ENCODE measurements at places on chromosomes 12 and 14.

- no peak for DNase-seq
- H3K4me1 ChIP-seq, result no peaks in the 10 kb centered on the region
- H3K27ac ChIP-seq, result no peak overlapping the region
Measured at GRCh38 chr12:88417531-88417930, 162.7 kb downstream of the KITLG start.

- peak; percentile 89 for DNase-seq
- H3K27me3 ChIP-seq, result peaks cover 3% of the 10 kb centered on the region
Measured at GRCh38 chr14:103260629-103261124, 73.4 kb upstream of the EIF5 start.

DNA sequence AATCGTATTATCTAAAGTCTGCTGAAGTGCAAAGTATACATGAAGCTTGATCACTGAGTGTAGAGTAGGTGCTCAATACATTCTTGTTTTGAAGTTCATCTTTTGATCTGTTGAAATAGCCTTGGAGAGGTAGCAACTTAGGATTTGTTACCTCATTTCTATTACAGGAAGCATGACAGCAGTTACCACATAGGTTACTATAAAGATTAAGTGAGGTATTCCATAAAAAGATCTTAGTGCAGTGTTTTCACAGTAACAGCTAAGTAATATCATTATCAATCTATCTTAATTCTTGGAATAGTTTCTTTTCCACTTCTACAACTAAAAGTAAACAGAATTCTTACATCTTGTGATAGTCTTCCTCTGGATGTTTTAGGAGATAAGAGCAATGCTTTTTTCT lies 50.9 kb downstream of the BTBD7 start:
- peaks cover 27% of the 10 kb centered on the region for H3K36me3 ChIP-seq
- H3K4me1 ChIP-seq, result peaks cover 9% of the 10 kb centered on the region
- no peak overlapping the region for H3K4me3 ChIP-seq
- DNase-seq, result peak; percentile 39

DNA sequence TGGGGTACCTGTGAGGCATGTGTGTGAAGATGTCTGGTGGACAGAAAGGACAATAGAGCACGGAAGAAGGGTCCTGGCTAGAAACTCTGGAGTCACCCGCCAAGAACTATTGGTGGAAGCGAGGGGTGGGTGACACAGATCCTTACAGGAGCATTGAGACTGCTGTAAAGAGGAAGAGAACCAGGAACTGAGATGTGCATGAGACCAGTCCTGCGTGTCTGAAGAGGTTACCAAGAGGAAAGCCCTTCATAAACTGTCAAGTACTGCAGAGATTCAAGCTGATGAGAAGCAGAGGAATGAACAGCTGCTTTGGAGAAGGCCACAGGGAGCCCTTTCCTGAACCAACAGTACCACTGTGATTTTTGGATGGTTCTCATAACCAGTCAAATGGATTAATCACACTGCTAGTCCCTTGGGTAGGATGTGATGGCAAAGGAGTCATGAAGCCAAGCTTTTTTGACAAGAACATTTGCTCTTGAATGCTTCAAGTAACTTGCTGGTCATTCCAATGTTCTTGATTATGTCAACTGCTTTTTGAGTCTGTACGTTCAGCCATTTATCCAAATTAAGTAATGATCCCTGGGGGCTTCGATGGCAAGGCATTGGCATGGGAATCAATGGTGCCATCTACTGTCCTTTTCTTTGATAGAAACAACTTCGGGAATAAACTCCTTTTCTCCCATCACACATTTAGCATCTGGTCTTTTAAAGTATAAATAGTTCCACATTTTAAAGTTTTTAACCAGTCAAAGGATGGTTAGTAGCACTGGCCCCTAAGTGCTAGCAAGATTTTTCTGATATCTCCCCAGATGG lies 42.9 kb downstream of the GPR135 start:
- no peaks in the 10 kb centered on the region for H3K27me3 ChIP-seq
- H3K4me3 ChIP-seq, result no peak overlapping the region
- no peak overlapping the region for H3K27ac ChIP-seq
- no peaks in the 10 kb centered on the region for H3K36me3 ChIP-seq

DNA sequence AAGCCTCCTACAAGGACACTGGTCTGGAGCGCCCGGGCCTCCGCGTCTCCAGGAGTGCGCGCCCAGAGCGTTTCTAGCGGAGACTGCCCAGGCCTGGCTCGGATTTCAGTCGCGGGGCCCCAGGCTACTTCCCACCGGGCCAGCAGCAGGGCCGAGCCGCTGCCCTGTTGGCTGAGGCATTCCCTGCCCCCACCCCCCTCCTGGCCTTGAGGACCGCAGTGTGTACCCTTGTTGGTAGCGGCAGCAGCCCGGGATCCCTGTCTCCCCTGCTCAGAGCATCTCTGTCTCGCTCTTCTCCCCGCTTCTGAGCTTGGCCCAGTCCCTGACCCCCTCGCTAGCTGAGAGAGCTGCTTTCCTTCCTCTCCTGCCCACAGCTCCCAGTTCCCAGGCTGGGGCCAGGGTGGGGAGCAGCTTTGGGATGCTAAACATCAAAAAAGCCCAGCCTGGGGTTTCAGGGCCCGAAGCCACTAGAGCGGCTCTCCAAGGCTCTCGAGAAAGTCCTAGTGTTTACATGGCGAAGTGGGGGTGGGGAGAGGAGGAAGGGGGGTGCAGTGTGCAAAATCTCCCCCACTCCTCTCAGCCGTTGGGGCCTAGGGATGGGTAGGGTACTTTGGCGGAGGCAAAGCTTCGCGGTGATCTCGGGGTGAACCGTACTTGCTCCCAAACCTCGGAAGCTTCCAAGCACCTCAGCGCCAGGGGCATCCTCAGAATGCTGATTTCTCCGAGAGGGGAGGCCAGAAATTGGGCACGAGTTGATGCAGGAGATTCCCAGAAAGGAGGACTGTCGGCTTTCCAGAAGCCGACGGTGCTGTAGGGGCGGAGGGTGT lies 6.4 kb downstream of the NKX2-1 start:
- DNase-seq, result no peak
- H3K36me3 ChIP-seq, result no peaks in the 10 kb centered on the region
- no peak overlapping the region for H3K27ac ChIP-seq

- no peak overlapping the region for H3K4me3 ChIP-seq
- H3K4me1 ChIP-seq, result no peaks in the 10 kb centered on the region
- H3K27me3 ChIP-seq, result no peaks in the 10 kb centered on the region
- H3K36me3 ChIP-seq, result no peaks in the 10 kb centered on the region
- H3K27ac ChIP-seq, result no peak overlapping the region
- DNase-seq, result no peak
Measured at GRCh38 chr14:106872611-106873446, 1346.4 kb downstream of the TMEM121 start.

- no peaks in the 10 kb centered on the region for H3K27me3 ChIP-seq
- peaks cover 92% of the 10 kb centered on the region for H3K36me3 ChIP-seq
- H3K4me3 ChIP-seq, result no peak overlapping the region
- H3K4me1 ChIP-seq, result peaks cover 9% of the 10 kb centered on the region
Measured at GRCh38 chr14:96304956-96305355, 48.9 kb downstream of the BDKRB1 start.

DNA sequence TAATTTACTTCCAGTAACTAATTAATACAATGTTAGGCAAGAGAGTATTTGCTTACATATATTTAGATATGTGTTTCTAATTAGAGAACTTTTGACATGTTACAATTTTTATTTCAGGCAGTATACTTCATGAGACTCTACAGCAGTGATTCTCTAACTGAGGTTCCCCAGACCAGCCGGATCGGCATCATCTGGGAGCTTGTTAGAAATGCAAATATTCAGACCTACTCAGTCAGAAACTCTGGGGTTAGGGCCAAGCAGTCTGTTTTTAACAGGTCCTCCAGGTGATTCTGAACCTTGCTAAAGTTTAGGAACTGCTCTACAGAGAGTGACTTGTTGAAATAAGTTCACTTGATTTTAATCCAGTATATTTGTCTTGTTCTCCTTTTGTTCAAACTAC lies 46.5 kb downstream of the ARID2 start:
- H3K4me3 ChIP-seq, result no peak overlapping the region
- H3K27me3 ChIP-seq, result no peaks in the 10 kb centered on the region
- no peak for DNase-seq
- no peak overlapping the region for H3K27ac ChIP-seq

- no peaks in the 10 kb centered on the region for H3K36me3 ChIP-seq
- H3K4me3 ChIP-seq, result no peak overlapping the region
- H3K27me3 ChIP-seq, result no peaks in the 10 kb centered on the region
Measured at GRCh38 chr12:131509701-131510100, 201.2 kb upstream of the SFSWAP start.

DNA sequence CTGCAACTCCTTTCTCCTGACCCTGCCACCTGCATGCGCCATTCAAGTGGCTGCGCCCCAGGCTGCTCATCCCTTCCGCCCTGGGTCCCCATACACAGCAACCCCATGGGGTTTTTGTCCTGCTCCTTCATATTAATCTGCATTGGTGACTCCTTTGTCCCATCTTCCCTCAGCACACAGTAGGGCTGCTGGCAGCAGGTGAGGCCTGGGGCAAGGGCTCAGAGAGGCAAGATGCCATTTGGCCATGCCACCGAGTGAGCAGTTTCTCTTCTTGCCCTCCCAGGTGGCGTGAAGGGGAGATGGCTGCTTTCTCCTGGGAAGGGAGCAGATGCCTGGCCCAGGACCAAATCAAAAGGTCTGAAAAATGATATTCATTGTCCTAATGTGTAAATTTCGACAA lies 9.1 kb downstream of the RTL1 start:
- H3K4me3 ChIP-seq, result no peak overlapping the region
- H3K36me3 ChIP-seq, result peaks cover 86% of the 10 kb centered on the region
- no peak for DNase-seq
- no peak overlapping the region for H3K27ac ChIP-seq

DNA sequence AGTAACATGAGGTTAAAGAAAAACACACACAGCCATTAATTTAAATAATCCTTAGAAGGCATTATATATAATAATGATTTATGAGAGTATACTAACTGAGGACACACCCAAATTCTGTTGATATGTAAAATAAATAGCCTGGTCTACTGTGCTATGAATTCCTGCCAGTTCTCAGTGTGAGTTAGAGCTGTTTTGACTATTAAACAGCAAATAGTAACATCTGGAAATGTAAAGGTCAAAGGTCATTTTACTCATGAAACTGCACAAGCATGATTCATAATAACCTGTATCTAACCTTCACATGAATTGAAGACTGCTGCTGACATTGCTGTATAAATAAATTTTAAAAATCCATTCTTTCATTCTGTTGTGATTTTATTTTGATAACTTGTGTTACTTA lies 966.7 kb downstream of the SLC6A15 start:
- no peak overlapping the region for H3K4me3 ChIP-seq
- H3K27ac ChIP-seq, result no peak overlapping the region
- no peaks in the 10 kb centered on the region for H3K4me1 ChIP-seq
- H3K27me3 ChIP-seq, result no peaks in the 10 kb centered on the region

GRCh38 chr14:105316968-105317510 lies 2.5 kb downstream of the PACS2 start:
- H3K4me3 ChIP-seq, result peak overlapping the region; percentile 92
- H3K36me3 ChIP-seq, result no peaks in the 10 kb centered on the region
- no peaks in the 10 kb centered on the region for H3K27me3 ChIP-seq
- peaks cover 19% of the 10 kb centered on the region for H3K4me1 ChIP-seq
- no peak overlapping the region for H3K27ac ChIP-seq

- peak; percentile 56 for DNase-seq
- peak overlapping the region; percentile 91 for H3K4me3 ChIP-seq
- H3K27ac ChIP-seq, result no peak overlapping the region
- peaks cover 77% of the 10 kb centered on the region for H3K4me1 ChIP-seq
Measured at GRCh38 chr14:103123634-103124500, 606 bp downstream of the TNFAIP2 start.

DNA sequence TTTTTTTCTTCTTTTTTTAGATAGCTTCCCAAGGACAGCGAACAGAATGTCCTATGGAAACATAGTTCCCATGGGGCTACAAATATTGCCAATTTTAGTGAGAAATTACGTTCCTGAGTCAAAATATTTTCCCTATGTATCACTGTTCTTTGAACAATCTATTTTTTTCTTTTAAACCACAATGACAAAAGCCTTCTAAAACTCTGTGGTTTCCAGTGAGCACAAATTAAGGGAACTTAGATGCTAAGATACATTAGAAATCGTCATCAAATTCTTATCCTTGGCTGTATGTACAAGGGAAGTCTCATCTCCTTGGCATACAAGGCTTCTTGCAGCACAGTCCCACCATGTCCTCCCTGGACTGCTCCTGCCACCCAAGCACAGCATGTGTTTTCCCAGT lies 17.9 kb downstream of the CPM start:
- no peak overlapping the region for H3K4me3 ChIP-seq
- no peak overlapping the region for H3K27ac ChIP-seq
- DNase-seq, result peak; percentile 38
- no peaks in the 10 kb centered on the region for H3K36me3 ChIP-seq

- H3K36me3 ChIP-seq, result peaks cover 63% of the 10 kb centered on the region
- H3K27me3 ChIP-seq, result no peaks in the 10 kb centered on the region
- peaks cover 1% of the 10 kb centered on the region for H3K4me1 ChIP-seq
- no peak overlapping the region for H3K4me3 ChIP-seq
- no peak for DNase-seq
Measured at GRCh38 chr12:121905746-121906145, 12.6 kb upstream of the CFAP251 start.

- DNase-seq, result no peak
- H3K36me3 ChIP-seq, result peaks cover 33% of the 10 kb centered on the region
- H3K4me3 ChIP-seq, result no peak overlapping the region
Measured at GRCh38 chr14:100084591-100084990, 19.4 kb downstream of the EVL start.

DNA sequence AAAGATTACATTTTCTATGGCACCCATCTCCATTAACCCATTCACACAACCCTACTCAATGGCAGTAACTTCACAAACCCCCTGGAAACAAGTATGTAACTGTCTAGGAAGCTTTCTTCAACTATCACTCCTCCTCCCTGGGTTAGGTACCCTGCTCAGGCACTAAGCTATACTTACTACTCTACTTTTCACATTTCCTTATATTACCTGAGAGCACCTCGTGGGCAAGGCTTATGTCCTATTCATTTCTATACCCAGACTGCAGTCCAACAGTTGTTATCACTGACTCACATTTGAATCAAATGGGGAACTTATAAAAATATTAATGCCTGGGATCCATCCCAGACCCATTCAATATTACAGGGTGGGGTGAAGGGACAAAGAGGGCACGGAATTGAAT lies 4.6 kb downstream of the PAWR start:
- H3K36me3 ChIP-seq, result no peaks in the 10 kb centered on the region
- no peak overlapping the region for H3K4me3 ChIP-seq
- H3K4me1 ChIP-seq, result peaks cover 5% of the 10 kb centered on the region
- DNase-seq, result no peak
- peak overlapping the region; percentile 35 for H3K27ac ChIP-seq

GRCh38 chr14:100588671-100589070 lies 1.5 kb upstream of the BEGAIN start:
- no peak for DNase-seq
- peaks cover 18% of the 10 kb centered on the region for H3K4me1 ChIP-seq
- H3K27me3 ChIP-seq, result peaks cover 29% of the 10 kb centered on the region
- no peaks in the 10 kb centered on the region for H3K36me3 ChIP-seq
- no peak overlapping the region for H3K27ac ChIP-seq
- no peak overlapping the region for H3K4me3 ChIP-seq

Measured in mesenchymal stem cell (in vitro differentiated cells and primary cell).